ENCODE measurements at places on chromosomes 11 and 22.
A peak's percentile ranks its signal among the peaks of the same experiment; 100 is the strongest.

GRCh38 chr11:133649040-133649439, 116.7 kb upstream of the OPCML start:
- no peak for DNase-seq

GRCh38 chr11:10762185-10762584, 11.1 kb downstream of the CTR9 start:
- no peak for DNase-seq

DNA sequence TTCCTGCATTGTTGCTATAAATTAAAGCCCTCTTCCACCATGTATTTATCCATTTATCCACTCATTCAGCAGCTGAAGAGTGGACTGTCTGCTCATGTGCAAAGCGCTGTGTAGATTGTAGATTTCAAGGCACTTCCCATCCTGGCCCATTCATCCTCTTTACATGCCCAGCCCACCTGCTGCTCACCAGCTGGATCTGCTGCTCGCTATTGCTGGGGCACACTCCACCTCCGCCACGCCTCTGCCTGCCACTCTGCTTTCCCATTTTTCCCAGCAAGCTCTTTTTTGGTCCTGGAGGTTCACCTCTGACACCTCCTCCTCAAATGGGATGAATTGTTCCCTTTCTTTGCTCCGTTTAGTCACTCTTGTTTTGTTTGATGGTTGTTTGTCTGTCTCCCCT, 48.3 kb downstream of the CEP164 start:
- DNase-seq, result no peak

DNA sequence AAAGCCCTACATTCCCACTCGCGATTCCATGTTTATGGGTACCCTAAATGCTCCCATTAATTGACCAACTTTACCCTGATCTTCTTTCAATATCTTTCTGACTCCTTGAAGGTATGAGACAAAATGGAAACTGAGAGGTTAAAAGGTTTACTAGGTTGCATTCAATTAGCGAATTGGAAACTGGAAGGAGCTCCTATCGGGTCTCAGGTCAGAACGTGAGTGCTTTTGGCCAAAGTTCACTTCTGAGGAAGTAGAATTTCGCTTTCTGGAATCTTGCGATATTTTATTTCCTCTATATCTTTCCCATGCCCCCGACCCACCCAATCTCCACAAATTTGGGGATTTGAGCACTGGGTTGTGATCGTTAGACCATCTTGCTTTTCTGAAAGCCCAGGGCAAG, 2.6 kb downstream of the EHF start:
- DNase-seq, result no peak

DNA sequence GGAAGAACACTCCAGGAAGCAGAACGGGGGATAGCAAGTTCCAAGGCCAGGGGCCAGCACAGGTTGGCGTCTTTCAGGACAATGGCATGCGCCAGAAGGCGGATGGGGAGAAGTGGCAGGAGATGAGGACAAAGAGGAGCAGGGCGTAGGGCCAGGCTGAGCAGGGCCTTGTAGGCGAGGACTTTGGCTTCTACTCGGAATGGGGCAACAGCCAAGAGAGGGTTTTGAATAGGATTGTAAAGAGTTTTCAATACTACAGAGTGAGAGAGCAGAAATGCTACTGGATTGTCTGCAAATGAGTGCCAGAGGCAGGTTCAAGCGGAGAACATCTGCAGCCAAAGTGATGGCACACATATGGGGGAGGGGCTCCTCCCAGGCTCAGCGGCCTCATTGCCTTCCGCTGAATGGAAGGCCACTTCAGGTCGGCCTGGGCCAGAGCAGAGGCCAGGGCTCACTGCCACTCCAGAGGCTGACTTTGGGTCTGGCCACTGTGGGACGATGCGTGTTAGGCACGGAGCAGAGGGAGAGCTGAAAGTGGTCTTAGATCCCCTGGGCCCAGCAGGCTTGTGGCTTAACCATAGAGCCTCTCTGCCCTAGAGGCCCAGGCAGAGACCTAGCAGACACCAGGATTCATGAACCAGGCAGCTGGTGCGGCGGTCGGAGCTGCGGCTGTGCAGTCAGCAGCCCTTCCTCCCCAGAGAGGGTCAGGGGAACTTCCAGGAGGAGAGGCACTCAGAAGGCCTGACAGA, 118.2 kb downstream of the DSCAML1 start:
- DNase-seq, result no peak

GRCh38 chr11:43123443-43123842, 188.4 kb upstream of the API5 start:
- no peak for DNase-seq

DNA sequence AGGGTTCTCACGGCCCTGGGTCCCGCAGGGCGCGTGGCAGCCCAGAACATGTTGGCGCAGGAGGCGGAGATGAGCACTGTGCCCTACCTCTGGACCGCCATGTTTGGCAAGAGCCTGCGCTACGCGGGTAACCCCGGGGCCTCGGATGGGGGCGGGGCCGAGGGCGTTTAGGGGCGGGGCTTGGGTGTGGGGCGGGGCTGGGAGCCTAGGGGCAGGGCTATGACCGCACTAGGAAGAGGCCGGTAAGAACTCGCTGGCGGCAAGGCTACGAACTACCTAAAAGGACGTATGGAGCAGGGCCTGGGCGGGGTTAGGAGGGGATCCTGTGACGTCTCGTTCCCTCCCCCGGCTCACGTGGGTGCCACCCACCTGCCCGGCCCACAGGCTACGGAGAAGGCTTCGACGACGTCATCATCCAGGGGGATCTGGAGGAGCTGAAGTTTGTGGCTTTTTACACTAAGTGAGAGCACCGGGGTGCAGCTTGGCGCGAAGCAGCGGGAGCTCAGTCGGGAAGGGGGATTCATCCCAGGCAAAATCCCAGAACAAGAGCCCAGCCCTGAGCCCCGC, 2.8 kb upstream of the LZTR1 start:
- DNase-seq, result no peak

GRCh38 chr11:9831122-9831521, 167.2 kb downstream of the SWAP70 start:
- peak; percentile 59 for DNase-seq

- no peak for DNase-seq
These were observed 9.2 kb downstream of the MAPK8IP1 start for GRCh38 chr11:45894555-45895247.

DNA sequence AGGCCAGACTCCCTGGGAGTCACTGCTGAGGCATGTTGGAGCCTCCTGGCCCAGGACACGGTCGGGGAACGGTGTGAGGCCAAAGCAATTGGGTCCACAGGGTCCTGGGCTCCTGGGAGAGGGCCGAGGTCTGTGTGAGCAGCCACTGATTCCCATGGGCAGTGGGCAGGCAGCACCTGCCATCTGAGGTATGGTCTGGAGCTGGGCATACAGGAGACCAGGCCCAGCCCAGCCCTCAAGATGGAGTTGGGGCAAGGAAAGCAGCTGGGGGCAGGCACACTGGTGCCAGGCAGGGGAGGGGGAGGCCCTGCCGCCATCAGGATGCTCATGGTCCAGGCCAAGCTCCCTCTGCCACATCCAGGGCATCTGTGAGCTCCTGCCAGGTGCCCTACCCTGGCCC, 32.2 kb upstream of the HMOX1 start:
- DNase-seq, result no peak

- no peak for DNase-seq
These were observed 78.7 kb downstream of the PHF21B start for GRCh38 chr22:44931077-44931540.

DNA sequence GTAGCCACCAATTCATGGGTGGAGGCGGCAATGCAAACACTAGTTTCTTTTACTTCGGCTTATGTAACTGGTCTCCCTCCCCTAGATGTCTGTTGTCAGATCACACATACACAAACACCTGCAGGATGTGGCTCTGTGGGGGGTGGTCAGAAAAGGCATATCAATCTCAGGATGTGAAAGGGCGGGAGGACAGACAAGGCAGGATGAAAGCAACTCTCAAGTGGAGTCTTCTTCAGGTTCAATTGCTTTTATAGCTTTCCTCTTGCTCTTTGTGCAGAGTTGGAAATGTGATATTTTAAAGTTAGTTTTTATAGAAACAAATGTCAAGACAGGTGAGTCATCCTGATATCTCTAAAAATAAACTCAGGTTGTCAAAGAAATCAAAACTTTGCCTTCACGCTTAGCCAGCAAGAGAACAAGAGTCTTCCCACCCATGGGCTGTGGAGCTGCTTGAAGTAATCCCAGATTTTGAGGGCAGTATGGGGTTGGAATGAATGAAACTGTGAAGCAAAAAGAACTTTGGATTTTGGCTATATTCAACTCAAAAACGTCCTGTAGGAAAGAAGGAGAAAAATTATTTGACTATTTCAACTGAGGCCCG, 423.4 kb downstream of the GUCY1A2 start:
- DNase-seq, result no peak

DNA sequence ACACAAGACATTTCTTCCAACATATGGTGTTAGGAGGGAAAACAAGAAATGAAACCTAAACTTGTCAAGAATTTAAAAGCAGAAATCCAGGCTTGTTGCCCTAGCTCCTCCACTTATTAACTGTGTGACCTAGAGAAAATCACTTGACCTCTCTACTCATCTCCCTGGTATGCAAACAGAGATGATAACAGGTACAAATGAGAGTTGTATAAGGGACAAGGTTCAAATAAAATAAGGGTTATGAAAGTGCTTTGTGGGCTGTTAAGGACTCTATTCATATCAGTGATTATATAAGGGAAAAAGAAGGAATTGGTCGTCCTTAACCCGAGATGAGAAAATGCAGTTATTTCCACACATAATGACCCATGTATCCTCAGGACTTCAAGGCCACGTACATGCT, 372.7 kb upstream of the TENM4 start:
- DNase-seq, result no peak

GRCh38 chr11:130448416-130449309, at the start of gene ADAMTS15:
TSS of gene ADAMTS15 (plus strand) at chr11:130448645. CDS start at chr11:130448974, 329 bp downstream.
- peak; percentile 75 for DNase-seq

GRCh38 chr11:19557720-19558140, 154.9 kb upstream of the NAV2 start:
- DNase-seq, result peak; percentile 56

- no peak for DNase-seq
These were observed 684.0 kb upstream of the CCDC90B start for GRCh38 chr11:83970061-83970671.

GRCh38 chr11:60703374-60703773, 4.0 kb downstream of the MS4A8 start:
- no peak for DNase-seq

- no peak for DNase-seq
These were observed 16.5 kb downstream of the CHST1 start for GRCh38 chr11:45648931-45649330.

DNA sequence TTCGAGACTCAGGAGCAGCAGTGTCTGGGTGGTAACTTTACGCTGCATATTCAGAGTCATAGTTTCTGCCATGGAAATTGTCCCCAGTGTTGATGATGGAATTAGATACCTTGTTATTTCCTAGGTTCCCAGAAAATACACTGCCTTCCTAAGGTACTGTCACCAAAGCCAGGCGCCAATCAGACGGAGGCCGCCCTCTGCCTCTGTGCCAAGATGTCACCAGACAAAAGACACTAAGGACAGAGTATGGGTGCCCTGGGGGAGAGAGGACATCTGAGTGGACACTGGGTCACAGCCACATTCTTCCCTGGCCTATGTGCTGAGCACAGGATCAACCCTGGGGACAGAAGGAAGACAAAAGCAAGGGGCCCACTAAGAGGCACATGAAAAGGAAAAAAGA, 11.2 kb downstream of the PLA2G6 start:
- DNase-seq, result no peak

DNA sequence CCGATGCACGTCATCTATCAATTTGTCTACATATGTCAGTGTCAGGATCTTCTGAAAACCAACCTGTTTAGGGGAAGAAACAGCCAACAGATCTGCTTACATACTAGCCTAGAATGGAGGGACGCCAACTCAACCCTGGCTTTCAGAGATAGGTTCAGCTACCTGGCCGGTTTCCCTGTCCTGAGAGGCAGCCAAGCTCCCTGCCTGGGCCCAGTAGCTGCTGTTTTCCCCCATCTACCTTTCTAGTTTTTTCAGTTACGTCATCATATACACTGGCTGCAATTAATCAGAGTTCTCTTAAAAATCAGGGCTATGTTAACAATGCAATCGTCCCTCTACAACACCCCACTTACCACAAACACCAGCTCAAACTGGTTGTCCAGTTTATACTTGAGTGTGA, 1.0 kb downstream of the SRPRA start:
- DNase-seq, result no peak

DNA sequence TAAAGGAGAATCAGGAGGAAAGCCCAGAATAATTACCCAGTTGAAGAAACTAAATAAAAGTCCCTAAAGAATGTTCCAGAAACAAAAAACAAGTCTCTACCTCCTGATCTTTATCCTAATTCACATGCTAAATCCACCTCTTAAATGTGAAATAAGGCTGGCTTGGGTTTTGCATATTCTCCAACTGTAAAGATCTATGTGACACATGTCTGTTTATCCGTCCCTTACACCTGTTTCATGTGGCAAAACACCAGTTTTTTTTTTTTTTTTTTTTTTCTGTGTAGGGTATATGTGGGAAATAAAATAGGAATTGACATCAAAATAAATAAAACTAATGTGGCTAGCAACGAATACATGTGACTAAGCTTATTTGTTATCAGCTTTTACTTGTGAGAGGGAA, 70.5 kb downstream of the NARS2 start:
- DNase-seq, result no peak

Measured in NCI-H774 (cell line).